ENCODE measurements at places on chromosomes 12 and 14.

- DNase-seq, result no peak
These were observed 104.6 kb downstream of the GALC start for GRCh38 chr14:87888136-87888999.

DNA sequence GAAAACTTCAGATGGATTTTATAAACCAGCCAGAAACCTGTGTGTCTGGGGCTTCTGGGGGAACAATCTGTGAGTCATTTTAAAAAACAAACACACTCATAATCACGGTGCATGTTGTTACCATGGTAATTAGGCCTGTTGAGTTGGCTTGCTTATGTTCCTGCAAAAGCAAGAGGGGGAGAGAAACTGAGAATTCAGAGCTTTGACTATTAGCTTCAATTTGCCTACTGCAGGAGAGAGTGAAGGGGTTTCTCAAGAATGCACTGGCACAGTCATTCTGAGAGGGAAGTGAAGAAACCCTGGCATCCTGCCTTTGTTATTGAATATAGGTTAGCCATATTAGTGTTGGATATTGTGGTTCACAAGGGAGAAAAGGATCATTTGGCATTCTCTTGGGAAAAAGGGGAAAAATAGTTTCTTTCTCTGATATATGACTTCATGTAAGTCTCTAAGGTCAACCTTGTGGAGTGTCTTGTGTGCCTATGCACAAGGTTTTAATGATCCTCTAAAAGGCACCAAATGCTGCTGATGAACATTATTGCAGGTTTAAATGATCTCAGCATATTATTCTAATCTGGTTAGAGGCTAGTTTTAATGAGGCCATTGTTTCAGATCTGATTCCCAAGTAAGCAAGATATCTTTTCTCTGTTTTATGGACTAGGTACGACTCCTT lies 12.9 kb downstream of the GNG2 start:
- no peak for DNase-seq

GRCh38 chr12:132550014-132550802 lies 60.2 kb downstream of the LRCOL1 start:
- DNase-seq, result no peak

GRCh38 chr12:9244894-9245293 lies 36.7 kb upstream of the PZP start:
- DNase-seq, result no peak

- no peak for DNase-seq
These were observed 293.2 kb upstream of the CRY1 start for GRCh38 chr12:107386569-107386968.

All from LNCaP clone FGC (cell line).